DMS53 (cell line): ENCODE measurements at places on chromosomes 11 and 22.

GRCh38 chr11:103413266-103413888 lies 304.2 kb downstream of the DYNC2H1 start:
- peak; percentile 31 for DNase-seq

DNA sequence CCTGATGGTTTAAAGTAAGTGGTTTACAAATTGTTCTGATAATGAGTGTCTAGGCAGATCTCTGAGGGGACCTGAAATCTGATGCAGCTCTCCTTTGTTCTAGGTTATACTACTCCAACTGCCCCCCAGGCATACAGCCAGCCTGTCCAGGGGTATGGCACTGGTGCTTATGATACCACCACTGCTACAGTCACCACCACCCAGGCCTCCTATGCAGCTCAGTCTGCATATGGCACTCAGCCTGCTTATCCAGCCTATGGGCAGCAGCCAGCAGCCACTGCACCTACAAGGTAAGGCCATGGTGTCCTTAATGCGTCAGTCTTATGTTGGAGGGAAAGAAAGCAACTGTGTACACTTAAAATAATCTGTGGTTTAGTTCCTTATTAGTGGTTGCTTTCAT lies 9.9 kb downstream of the EWSR1 start:
- DNase-seq = no peak

GRCh38 chr11:113493206-113493605 lies 18.0 kb upstream of the DRD2 start:
- DNase-seq = no peak

GRCh38 chr11:132361011-132361550 lies 990.7 kb downstream of the NTM start:
- no peak for DNase-seq

GRCh38 chr11:108729227-108729871 lies 64.5 kb downstream of the DDX10 start:
- DNase-seq = peak; percentile 31

- no peak for DNase-seq
Observed at GRCh38 chr11:110527146-110527545, 97.4 kb downstream of the FDX1 start.

DNA sequence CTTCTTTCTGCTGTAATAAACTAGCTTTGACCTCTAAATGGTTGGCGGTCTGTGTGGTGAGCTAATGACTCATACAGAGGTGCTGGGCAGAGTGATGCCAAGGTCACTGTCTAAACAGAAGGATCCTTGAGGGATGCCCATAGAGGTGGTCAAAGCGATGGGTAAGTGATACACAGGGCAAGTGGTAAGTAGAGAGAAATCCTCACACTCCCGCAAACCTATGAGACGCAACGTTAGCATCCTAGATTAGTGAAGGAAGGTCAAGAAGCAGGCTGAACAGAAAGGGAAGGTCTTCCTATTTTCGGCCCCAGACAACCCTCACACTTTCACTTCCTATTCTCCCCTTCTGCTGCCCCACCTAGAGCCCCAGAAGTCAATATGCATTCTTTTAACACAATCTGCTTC lies 65.6 kb upstream of the SESN3 start:
- DNase-seq = peak; percentile 51

- peak; percentile 68 for DNase-seq
Observed at GRCh38 chr11:128692753-128693415, 988 bp upstream of the FLI1 start.

DNA sequence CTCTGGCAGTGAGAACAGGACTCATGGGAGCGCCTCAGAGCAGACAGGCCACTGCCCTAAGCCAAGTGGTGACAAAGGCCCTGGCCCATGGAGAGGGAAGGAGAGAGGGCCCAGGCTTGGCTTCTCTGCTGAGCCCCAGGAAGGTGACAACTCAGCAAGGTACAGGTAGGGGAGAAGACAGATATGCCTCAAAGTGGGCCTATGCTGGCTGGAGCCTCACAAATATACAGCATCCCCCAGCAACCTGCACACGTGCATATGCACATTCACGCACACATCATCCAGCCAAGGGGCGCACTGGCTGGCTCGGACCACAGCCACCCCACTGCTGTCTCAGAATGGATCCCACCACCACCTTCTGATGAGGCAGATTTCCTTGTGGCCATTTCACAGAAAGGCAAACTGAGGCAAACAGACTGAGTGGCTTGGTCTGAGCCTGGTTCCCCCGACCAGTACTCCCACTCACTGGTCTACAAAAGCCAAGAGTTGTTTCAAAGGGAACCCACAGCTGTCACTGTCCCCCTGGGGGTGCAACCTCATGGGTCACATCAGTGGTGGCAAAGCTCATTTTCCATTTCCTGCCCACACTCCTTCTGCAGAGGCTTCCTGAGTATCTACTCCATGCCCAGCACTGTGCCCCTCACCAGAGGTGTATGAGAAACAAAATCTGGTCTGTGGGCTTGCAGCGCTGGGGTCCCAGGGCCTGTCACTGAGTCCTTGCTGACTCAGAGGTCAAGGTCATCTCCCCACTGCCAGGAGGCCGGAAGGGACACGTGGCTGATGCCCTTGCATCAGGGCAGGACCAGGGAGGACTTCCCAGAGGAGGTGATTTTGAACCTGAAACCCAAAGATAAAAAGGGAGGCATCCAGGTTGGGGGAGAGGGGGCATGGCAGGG lies 67.3 kb upstream of the PRR5 start:
- no peak for DNase-seq

DNA sequence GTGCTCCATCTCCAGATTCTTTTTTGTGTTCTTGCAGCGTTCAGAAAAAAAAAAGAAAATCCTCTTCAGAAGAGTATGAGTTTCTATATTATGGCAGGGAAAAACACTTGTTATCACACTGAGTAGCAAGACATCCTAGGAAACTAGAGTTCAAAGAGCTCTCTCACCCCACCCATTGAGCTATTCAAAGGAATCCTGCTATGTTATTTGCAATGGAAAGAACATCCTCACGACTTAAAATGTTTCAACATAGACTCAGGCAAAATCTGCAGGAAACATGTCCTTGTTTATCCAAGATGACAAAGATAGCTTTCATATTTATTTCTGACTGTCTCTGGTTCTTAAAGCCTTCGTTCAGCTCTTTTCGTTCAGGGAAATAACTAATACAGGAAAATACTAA lies 331.6 kb upstream of the ANO5 start:
- no peak for DNase-seq

DNA sequence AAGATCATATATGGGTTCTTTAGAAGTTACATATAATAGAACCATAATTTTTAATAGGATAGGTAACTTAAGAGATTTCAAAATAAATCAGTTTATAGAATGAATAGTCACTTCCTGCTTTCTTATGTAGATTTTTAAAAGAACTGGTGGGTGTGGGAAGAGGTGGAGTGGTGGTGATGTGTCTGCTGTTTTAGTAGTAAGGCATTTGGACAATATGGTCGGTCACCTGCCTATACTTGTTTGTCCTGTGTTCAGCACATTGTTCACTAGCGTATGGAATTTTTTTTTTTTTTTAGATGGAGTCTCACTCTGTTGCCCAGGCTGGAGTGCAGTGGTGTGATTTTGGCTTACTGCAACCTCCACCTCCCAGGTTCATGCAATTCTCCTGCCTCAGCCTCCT lies 39.3 kb downstream of the CCDC81 start:
- no peak for DNase-seq

GRCh38 chr11:11387622-11388305 lies 34.7 kb upstream of the CSNK2A3 start:
- no peak for DNase-seq

DNA sequence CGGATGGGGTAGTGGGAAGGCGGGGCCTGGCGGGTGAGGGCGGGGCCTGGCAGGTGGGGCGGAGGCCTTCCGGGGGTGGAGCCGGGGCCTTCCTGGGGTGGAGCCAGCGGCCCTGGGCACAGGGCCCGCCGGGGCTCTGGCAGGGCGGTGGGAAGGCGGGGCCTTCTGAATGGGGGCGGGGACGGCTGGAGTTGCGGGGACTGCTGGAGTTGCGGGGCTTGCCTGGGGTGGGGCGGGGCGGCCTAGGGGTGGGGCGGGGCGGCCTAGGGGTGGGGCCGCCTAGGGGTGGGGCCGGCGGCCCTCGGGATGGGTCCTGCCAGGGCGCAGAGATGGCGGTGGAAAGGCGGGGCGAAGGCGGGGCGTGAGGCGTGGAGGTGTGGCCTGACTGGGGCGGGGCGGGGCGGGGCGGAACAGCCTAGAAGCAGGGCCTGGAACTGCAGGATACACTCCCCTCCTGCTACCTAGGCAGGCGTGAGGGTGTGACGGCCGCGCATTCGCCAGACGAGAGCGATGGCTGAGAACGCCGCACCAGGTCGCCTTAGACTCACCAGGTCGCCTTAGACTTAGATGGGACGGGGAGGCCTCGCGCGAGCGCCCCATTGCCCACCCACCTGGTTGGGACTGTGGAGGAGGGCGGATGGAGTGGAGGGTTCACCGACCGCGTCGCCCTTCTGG lies 19.3 kb downstream of the RRP7A start:
- peak; percentile 10 for DNase-seq

DNA sequence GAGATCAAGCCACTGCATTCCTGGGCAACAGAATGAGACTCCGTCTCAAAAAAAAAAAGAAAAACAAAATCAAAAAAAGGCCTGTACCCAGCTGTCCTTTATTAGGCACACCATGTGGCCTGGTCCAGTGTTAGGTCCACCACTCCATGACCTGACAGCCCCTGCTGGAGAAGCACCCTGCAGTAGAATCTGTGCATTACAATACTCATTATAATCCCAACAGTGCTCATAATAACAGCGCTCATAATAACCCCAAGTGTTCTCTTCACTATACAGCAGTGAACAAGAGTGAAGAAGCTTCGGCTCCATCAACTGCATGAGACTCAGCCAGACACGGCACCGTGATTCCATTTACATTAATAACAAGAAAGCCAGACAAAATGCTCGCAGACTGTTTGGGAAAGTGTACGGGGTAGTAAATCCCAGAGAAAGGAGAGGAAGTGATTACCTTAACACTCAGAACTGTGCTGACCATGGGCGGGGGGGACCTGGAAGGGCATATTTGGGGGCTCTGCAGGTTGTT lies 8.9 kb upstream of the EHD1 start:
- DNase-seq = peak; percentile 52

DNA sequence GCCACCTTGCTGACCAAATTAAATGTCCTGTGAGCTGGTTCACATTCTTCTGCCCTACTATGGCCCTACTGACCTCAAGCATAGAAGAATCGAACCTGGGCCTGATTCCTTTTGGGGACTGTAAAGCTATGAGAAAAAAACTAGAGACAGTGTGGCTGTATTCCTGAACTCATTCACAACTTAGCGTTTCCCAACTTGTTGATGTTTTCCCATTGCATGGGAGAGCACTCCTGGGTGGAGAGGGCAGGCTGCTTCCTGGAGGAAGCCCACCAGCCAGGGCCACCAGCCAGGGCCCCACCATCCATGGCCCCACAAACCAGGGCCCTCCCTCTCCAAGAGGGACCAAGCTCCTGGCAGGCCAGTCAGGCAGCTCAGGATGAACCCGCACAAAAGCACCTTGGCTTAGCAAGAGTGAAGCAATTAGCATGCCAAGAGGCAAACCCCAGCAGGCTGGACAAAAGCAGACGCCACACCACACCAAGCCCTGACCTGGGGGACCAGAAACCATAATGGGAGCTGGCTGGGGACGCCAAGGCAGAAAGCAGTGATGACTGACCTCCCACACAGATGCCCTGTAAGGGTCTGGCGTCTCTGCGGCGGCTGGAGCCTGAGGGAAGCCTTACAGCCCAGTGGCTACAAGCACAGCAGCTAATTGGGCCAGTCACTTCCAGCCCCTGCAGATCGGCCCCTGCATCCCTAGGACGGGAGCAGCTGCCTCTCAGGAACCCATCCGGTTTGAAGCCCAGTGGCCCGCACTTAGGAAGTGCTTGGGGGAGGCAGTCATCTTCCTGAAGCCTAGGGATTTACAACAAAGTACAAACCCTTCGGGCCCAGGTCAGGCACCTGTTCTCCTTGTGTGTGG lies 2.1 kb downstream of the CERK start:
- DNase-seq = peak; percentile 44

- DNase-seq = no peak
Observed at GRCh38 chr22:50551160-50551752, 5.6 kb downstream of the KLHDC7B start.

- DNase-seq = no peak
Observed at GRCh38 chr11:113904379-113905101, at the start of gene HTR3B. Gene HTR3B (plus strand): TSS chr11:113904796. CDS start chr11:113904934, 138 bp downstream.

- DNase-seq = no peak
Observed at GRCh38 chr11:76613901-76614300, 56.6 kb downstream of the LRRC32 start.

- DNase-seq = no peak
Observed at GRCh38 chr11:67347964-67348749, 5.2 kb downstream of the POLD4 start.

- no peak for DNase-seq
Observed at GRCh38 chr11:19805827-19806226, 93.2 kb downstream of the NAV2 start.

GRCh38 chr22:20033045-20033706 lies 12.3 kb downstream of the TANGO2 start:
- no peak for DNase-seq

DNA sequence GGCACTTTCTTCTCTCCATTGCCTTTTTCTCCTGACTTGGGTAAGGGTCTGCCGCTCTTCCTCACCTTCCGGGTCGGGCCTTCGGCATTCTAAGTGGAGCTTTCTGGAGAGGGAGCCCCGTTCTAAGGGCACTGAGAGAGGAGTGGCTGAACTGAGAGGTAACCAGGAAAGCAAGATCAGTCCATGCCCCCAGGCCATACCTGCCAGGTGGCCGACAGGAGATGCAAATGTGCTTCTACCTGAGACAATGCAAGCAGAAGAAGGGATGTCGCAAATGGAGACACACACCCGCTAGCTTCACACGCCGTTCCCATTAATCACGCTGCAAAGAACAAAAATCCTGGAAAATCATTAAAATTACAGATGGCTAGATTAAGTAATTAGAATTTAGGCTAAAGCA lies 156.4 kb upstream of the TBCEL start:
- DNase-seq = no peak
